ENCODE measurements at places on chromosomes 2 and 18.

DNA sequence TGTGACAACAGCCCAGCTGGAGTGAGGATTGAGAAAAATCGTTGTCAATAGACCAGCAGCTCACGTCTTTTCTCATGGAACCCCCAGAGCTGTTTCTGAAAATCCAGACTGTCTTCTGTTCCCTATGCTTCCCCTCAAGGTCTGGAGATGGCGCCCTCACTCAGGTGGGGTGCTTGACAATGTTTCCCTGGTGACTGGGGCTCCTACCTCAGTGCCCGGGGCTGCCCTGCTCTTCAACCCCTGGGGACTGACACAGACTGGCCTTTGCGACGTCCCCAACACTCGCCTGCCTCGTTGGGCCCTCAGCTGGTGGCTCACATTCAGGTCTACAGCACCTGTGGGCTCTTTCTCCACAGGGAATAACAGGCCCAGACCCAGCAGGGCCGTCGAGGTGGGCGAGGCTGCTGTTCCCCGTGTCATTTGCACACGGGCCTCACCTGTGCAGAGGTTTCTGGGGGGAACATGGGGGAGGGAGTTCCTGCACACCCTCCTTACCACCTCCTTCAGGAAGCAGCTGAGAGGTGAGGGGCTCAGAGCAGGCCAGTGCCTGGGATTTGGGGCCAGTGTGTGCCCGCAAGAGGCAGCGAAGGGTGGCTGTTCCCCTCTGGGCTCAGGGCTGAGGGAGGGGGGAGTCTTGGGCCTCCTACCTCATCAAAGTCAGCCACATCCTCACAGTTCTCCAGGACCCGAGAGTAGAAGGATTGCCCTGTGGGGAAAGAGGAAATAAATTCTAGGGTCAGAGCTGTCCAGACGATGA, 59.3 kb upstream of the OTOF start:
- no peak for DNase-seq

GRCh38 chr2:179044500-179044899, 5.4 kb downstream of the CCDC141 start:
- no peak for DNase-seq

DNA sequence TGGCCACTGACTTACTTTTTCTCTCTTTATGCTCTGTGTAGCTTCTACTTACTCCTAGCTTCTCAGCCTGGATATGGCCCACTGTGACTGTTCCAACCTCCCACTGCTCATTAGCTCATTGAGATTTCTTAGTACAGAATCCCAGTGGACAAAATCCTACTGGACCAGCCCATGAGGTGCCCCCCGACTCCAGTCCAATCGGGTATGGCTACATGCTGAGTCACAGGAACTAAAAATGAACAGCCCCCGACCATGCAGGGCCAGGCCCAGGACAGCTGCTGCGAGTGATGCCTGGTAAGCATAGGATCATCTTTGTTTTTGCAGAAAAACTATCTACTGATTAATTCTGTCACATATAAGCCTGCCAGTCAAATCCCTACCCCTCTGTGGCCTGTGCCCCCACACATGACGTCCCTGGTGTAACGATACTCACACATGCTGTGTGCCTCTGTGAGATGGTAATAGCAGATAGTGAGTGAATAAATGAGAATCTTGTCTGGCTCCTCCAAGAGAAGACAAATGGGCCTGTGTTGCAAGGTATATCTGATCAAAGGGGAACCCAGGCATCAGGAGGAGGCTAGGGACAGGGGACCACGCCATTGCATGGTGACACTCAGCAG, 85.9 kb upstream of the KLF7 start:
- DNase-seq: no peak

DNA sequence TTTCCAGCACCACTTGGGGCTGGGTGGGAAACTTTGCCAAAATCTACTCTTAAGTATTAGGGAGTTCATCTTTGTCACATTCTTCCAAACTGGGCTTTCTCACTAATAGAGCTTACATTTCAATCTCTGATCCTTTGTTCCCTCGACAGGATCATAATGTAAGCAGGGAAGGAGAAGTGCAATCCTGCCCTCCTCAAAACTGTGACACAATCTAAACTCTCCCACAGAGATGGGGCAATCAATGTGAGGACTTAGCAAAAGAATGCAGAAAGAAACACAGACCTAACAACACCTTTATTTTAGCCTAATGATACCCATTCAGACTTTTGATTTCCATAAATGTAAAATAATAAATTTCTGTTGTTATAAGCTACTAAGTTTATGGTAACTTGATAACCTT, 40.8 kb downstream of the DSEL start:
- no peak for DNase-seq

- no peak for DNase-seq
Observed at GRCh38 chr2:241230435-241230834, 42.0 kb downstream of the ANO7 start.

DNA sequence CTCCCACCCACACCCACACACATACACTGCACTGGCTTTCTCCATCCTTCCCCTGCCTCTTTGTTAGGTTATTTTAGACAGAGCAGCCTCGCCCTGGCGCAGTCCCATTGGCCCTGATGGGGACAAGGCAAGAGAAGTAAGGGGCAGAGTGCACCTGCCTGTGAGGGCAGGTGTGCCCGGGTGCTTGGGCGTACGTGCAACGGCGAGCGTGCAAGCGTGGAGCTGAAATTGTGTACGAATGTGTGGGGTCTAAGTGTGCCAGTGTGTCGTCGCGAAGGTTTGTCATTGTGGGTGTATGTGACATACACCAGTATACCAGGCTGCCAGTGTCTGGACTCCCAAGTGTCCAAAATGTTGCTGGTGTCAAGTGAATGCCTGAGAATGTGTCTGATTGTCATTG, 544 bp downstream of the LRATD1 start:
- DNase-seq: no peak
